CD8-positive, alpha-beta T cell (primary cell): ENCODE measurements at places on chromosomes 2 and 18. TPM values are rescaled to one million over a fixed set of nuclear protein-coding genes. Genes with fewer than 3 reads are reported as not detected.

CACNB4 gene
- 0.17 TPM for total RNA-seq

GRCh38 chr2:19811186-19811585 is 90.6 kb downstream of the TTC32 start:
- DNase-seq = no peak

GRCh38 chr2:10544252-10544651 is 96.1 kb upstream of the ODC1 start:
- peak; percentile 33 for DNase-seq

DNA sequence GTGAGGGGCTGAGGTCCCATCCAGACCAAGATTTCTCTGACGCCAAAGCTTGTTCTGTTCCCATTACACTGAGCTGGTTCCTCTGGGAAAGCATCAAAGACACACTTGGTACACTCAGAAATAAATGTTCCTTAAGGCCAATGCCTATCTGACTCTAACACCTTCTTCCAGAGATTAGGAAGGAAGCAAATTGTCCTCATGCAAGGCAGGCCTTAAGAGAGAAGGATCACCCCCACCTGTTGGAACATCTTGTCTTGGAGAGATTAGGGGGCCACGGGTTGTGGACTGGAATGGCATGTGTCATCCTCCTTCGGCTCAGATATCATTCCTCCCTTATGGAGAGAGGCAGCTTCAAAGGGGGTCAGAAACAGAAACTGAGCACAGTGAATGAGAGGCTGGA is 100.2 kb downstream of the ANKRD44 start:
- DNase-seq = no peak

DNA sequence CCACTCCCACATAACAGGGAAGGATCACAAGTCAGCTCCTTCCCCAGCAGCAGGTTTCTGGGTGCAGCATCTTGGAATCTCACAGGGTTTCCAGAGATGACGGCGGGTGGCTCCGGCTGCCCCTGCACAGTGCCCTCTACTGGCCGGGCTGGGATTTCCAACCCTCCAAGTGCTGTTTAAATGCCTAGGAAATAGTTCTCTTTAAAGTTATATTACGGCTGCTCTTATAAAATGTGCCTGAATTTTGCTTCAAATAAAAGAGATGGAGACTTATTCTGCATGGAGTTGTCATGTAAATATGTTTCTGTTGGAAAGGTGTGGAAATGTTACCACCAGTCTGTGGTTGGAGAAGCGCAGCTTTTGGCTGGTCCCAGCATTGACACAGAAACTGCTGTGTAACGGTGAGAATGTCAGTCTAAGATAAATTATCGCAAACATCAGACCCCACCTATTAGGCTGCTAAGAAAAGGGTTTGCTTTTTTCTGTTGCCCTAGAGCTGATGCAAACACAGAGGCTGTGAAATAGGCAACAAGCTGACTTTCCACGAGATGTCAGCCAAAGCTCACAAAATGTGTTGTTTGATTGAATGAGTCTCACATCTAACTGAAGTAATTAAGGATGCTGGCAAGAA is 3.3 kb upstream of the HJURP start:
- DNase-seq = peak; percentile 31

GRCh38 chr2:197740200-197740599 is 35.0 kb downstream of the MARS2 start:
- no peak for DNase-seq

DNA sequence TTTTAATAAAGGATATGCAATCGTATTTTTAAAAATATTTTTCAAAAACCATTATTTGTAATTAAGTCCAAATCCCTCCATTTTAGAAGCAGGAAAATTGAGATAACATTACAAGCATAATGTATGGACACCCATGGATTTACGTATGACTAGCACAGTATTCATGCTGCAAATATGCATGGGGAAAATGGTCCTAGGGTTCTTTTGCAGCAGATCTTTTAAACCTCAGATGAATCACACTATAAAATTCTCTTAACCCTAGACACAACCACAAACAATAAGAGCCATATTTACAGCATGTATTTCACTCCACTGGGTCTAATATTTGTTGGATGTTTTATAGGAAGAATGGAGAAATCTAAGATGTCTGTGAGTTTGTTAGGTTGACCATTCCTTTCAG is 453.4 kb downstream of the TGIF1 start:
- DNase-seq = no peak

DNA sequence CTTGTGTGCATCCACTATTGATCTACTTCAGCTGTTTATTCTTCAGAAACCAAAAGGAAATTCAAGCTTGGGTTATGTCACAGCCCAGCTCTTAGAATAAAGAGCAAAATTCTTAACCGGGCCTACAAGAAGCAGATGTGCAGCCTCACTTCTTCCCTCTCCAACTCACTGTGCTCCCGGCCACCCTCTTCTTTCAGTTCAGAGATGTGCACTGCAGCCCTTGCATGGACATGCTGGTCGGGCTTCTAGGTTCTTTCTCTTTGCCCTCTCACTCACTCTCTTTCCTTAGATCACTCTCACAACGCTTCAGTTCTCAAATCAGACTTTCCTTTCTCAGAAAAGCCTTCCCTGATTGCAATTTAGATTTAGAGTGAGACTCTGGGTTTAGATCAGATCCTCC is 104.1 kb downstream of the CHN1 start:
- no peak for DNase-seq

DNA sequence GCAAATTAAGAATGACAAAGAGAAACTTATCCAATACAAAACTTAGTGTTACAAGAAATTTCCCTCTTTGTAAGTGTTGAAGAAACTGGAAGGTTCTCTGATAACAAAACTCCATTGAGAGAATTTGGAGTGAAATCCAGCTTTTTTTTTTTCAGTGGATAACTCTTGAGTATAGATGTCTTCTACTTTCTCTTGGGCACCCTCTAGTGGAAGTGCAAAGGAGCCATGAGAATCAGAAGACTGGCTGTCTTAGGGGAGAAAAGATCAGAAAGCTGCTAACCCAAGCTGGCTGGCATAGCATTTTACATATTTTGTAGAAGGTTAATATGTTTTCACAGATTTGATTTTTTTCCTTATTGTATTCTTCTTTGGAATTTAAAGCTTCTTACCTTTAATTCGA is 138.8 kb upstream of the SATB2 start:
- no peak for DNase-seq
